ENCODE measurements at places on chromosomes 1 and 21. TPM values are rescaled to one million over a fixed set of nuclear protein-coding genes. Genes with fewer than 3 reads are reported as not detected.

DNA sequence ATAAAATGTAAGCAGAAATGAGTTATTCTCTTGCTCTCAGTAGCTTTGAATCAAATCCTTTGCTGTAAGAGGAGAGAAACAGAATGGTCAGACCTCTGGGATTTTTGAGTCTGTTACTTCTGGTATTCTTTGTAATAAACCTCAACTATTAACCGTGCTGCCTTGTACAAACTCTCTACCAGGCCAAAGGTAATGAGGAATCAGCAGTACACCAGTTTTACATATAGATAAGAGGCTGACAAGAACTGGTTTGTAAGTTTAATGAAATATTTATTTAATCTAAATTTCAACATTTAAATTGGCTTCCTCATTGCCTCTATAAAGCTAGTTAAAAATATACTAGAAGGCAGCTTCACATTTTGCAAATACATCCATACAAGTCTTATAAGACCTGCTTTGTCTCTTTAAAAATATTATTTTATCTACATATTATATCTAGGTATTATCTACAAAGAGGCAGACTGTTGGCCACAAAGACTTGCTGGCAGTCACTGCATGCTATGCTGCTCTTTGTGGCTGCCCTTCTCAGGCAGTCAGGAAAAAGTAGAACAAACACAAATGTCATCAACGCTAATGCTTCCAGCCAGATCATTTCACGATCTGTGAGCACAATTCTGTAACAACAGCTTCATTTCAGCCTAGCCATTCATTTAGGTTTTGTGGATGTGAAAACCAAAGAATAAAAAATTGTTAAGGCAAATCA, 173.0 kb downstream of the GABPA start:
- no peak for DNase-seq

DNA sequence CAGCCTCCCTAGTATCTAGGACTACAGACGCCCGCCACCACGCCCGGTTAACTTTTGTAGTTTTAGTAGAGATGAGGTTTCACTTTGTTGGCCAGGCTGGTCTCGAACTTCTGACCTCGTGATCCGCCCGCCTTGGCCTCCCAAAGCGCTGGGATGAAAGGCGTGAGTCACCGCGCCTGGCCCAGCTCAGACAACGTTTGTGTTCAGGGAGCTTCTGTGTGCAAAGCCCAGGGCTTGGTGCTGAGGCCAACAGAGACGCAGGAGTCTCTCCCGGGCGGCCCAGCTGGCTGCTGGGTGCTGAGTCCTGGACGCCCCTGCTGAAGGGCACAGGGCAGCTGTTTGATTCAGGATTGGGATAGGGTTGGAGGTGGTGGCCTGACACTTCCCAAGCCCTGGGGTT, 3.0 kb downstream of the PRKCZ start:
- no peak for DNase-seq

The RHOU gene
- polyA plus RNA-seq, result 16.8 TPM

The LIN28A gene
- 0.14 TPM for polyA plus RNA-seq

DNA sequence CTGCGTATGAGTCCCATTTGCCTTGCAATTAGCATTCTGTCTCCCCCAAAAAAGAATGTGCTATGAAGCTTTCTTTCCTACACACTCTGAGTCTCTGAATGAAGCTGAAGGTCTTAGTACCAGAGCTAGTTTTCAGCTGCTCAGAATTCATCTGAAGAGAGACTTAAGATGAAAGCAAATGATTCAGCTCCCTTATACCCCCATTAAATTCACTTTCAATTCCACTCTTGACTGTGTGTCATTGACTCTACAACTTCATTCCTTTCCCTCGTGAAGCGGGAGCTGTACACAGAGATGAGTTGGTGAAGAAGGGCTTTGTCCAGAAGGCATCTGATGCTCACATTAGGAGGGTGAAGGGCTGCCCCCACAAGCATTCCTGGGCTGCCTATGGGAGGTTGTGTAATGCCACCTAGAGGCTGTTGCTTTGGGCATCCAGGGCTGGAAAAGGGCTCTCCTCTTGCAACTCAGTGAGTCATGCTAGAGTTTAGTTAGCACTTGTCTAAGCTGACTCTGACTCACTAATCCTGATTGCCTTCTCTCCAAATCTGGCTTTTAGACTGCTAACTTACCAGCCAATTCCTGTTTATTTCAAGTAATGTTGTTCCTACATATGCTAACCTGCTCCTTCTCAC, 1.8 kb downstream of the SPRR1B start:
- no peak for DNase-seq

DNA sequence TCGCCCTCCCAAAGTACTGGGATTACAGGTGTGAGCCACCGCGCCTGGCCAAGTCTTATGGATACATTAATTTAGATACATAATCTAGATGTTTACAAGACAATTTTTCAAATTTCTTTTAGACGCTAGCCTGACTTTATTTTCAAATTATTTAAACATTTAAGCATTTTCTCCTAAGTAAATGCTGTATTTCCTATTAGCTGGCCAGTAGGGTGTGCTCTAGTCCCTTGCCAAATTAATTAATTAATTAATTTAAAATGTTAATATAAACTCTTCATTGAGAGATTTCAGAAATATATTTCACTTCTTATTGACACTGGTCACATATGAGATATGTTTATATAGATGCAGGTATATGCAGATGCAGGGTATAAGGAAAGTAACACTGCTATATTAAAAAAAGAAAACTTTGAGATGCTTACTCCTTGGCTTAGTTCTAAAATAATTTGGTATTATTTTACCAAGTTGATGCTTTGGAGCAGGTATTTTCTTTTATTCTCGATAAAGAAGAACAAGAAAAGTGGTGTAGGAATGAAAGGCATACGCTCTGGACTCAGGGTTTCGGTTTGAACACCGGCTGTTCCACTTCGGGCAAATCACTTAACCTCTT, 5.2 kb upstream of the ERRFI1 start:
- DNase-seq, result no peak

DNA sequence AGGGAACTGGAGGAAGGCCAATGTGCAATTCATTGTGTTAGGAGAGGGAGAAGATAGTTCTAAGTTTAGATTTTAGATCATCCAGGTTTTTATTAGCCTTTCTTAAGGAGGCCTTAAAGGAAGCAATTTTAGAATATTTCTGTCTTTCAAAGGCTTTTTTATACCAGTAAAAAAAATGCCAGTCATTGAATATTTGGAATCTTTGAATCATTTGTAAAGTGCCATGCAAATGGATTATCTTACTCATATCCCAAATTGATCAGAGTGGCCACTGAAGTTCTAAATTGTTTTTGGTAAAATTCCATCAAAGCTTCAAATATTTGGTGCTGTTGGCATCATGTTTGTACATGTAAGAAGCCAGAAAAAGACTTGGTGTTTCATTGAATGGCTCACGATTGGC, 244.8 kb downstream of the RPS6KC1 start:
- no peak for DNase-seq

GRCh38 chr1:153985941-153986761, at the start of gene RAB13:
TSS of gene RAB13 (minus strand) at chr1:153986339. CDS start at chr1:153986236, 103 bp downstream.
- no peak for DNase-seq

- DNase-seq, result no peak
Observed at GRCh38 chr1:199283794-199284193, 645.0 kb downstream of the PTPRC start.

The LCE3D gene
- polyA plus RNA-seq, result not detected

The THEM5 gene
- 0.41 TPM for polyA plus RNA-seq
